Hematopoietic multipotent progenitor cell (in vitro differentiated cells): ENCODE measurements at places on chromosomes 5 and 9.

DNA sequence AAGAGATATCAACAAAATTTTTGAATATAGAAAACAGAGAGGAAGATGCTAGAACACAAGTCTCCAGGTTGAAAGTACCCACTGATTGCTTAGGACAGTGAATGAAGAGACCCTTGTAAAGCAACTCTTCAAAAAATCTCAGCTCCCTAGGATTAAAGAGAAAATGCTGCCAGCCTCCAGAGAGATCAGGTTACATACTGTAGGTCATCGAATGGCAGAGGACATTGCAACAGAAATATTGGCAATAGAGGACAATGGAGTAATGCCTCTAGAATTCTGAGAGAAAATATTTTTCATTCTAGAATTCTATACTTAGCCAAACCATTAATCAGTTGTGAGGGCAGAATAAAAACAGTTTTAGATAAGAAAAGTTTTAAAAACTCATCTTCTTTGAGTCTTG lies 43.1 kb upstream of the ELL2 start:
- no peak for DNase-seq

DNA sequence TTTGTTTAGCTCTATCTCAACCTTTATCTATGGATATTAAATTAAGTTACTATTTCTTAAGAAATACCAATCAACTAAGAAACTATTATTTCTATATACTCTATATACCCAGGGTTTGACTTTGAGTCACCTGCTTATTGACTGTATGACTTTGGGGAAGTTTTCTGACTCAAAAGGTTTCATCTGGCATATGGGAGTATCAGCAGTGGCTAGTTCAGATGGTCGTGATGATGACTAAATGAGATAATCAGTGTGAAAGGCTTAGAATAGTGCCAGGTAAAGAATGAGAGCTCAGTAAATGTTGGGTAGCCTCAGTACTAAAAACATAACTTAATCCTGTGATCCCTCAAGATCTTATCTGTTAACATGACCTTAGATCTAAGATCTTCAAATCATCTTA lies 179.7 kb upstream of the ISL1 start:
- no peak for DNase-seq

DNA sequence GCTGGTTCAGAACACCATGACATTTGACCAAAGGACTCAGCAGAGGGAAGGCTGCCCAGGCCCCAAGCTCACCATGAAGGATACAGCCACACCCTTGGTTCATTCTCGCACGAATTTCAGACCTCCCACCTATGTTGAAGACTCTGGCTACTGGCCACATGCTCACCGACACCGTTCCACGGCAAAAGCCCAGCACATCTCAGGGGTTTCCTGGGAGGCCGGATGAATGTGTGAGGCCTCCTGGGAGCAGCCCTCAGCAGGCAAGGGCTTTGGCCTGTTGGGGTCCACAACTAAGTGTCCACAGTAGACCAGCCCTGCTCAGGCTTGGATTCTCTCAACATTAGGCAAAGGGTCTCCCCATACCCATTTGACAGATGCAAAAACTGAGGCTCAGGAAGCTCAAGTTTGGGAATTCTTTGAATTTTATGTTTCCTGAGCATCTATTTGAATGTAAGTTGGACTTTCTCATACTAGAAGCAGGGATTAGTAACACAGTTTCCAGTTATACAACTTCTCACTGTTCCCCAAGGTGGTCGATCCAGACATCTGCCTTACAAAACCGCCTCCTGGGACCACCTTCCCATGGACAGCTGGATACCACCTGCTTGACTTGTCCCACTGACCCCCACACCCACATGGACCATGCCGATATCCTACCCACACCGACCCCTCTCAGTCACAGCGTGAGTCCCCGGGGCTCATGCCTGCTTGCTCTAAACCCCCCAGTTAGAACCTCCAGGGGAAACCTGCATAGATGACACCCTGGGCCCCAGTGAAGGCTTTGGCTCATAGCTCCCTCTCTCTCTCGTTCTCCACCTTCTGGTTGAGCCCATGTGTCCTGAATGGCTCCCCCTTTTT lies 27.9 kb downstream of the CCT5 start:
- no peak for DNase-seq

GRCh38 chr9:15966471-15966870 lies 413.6 kb downstream of the CCDC171 start:
- no peak for DNase-seq

DNA sequence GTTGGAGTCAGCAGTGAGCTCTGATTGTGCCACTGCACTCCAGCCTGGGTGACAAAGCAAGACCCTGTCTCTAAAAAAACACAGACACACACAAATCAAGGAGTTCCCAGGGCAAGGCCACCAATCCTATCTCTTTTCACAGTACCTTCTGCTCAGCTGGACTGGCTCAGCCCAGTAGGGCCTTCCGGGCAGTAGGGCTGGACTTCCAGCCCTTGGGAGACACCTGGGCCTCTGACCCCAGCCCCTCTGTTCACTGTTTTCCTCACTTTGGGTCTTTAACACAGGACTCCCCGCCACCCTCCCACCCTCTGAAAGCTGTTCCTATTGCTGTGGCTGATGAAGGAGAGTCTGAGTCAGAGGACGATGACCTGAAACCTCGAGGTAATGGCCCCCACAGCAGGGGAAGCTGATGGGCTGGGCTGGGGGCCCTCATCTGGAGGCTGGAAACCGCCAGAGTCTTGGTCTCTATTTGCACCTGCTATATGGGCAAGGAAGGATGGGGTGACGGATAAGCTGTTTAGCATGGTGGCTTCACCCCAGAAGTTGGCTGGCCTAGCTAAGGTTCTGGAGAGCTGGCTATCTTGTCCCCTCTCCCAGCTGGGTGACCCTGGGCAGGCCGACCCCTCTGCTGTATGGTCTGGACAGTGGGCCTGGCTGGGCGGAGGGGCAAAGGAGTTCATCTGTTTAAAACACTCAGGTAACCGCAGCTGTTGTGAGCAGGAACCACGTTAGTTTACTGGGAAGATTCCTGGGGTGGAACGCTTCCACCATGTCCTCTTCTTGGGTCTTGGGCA lies 25.6 kb downstream of the USP20 start:
- peak; percentile 80 for DNase-seq

GRCh38 chr9:124733964-124734740 lies 37.0 kb downstream of the NR6A1 start:
- no peak for DNase-seq

DNA sequence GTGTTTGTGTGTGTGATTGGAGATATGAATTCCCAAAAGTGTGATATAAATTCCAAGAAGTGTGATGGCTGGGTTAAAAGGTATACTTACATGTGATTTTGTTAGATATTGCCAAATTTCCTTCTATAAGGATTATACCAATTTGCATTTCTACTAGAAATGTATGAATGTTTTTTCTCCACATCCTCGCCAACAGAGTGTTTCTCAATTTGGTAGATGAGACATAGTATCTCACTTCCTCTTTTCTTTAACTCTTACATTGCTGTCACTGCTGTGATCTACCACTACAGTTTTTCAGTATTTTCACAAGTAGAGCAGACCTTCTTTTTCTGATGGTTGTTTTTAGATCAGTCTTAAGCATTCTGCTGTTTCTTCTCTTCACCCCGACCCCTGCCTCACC lies 111.3 kb downstream of the FER start:
- DNase-seq: peak; percentile 50

DNA sequence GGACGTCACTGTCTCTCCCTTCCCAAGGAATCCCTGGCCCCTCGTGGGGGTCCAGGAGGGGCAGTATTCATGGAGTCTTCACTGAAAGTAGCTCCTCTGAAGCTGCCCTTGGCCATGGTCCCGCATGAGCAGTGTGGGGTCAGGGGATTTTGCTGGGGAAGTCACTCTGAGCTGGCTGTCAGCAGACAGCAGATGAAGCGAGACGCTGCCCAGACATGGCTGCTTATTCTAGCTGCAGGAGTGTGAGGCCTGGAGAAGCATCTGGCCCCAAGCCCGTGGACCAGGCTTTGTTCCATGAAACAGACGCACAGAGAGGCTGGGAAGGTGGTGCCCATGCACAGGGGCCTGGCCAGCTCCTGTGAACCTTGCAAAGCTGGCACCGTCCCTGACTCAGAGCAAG lies 21.5 kb upstream of the ASS1 start:
- DNase-seq: no peak

- no peak for DNase-seq
These were observed 85.8 kb downstream of the RIC1 start for GRCh38 chr9:5714501-5715401.

DNA sequence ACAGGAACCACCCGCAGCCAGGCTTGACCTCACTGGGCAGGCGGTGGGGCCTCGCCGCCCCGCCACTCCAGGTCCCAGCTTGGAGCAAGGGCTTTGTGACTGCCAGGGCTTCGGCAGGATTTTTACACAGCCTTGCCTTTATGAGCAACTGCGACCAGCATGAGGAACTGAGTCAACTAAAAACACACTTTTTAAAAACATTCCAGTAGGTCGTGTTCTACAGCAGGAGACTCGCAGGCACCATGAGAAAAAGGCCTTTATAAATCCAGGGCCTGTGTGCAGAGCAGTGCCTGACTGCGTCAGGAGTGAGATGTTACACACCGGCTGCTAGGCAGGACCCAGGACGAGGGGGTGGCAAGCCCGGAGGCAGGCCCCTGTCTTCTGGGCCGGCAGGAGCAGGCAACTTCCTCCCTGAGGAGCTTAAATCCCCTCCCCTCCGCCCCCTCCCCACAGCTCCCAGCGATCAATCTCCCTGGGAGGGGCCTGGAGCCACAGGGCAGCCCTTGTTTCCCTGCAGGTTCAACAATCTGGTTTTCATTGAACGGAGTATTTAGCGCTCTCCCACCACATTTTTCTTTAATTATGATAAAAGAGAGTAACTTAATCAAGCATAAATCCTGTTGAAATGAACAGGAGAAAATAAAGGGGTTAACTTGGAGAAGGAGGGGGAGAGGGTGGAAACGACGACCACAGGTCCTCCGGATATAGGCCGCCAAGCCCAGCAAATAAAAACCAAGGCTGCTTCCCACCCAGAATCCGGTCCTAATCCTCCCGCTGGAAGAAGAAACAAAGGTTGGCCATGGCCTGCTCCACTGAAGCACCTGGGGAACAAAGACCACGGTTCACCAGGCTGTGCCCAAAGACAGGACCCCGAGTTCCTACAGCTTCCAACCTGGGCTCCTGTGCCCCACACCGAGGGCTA lies 92.5 kb downstream of the ROR2 start:
- DNase-seq: no peak

- no peak for DNase-seq
These were observed 17.1 kb downstream of the SLC6A3 start for GRCh38 chr5:1428107-1428506.

- DNase-seq: no peak
These were observed 195.6 kb downstream of the KIAA0825 start for GRCh38 chr5:94422812-94423211.

- DNase-seq: no peak
These were observed 169.0 kb downstream of the DOCK2 start for GRCh38 chr5:169805937-169806700.

DNA sequence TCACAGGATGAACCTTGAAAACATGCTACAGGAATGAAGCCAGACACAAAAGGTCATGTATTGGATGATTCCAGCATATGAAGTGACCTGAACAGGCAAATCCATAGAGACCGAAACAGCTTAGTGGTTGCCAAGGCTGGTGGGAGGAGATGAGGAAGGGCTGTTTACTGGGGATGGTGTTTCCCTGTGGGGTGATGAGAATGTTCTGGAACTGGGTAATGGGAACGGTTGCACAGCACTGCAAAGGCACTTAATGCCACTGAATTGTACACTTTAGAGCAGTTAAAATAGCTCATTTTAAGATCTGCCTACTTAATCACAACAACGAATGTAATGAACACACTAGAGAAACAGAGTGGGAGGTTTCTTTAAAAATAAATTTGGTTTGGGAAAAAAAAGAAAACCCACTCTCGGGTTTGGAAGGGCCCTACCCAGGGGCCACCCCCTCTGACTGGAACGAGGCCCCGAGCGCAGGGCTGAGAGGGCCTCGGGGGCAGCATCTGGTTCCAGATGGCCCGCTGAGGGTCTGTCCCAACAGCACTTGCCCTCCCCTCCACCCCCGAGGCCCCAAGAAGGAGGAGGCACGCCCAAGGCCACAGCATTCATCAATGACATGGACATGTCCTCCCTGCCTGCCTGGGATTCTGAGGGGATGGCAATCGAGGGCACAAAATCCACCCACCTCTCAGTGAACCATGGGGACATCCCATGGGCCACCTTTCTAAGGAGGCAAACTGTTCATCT lies 31.7 kb downstream of the SARDH start:
- DNase-seq: no peak

GRCh38 chr9:20838218-20838617 lies 154.2 kb downstream of the FOCAD start:
- DNase-seq: no peak

DNA sequence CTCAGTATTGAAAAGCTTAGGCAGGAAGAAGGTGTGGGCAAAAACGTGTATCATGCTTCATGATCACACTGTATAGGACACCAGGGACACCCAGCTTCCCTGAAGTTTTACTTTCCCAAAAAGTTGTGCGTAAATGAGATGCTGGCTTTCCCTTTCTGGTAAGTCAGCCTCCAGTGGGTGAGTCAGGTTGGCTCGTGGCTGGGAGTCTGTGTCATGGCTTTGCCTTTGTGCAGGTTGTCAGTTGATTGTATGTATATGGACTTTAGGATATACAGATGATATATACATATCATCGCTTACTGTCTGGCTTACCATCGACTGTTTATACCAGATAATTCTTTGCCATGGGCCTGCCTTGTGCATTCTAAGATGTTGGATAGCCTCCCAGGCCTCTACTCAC lies 34.2 kb downstream of the ADRB2 start:
- no peak for DNase-seq

GRCh38 chr9:100598641-100599145 lies 20.8 kb downstream of the CAVIN4 start:
- peak; percentile 62 for DNase-seq

DNA sequence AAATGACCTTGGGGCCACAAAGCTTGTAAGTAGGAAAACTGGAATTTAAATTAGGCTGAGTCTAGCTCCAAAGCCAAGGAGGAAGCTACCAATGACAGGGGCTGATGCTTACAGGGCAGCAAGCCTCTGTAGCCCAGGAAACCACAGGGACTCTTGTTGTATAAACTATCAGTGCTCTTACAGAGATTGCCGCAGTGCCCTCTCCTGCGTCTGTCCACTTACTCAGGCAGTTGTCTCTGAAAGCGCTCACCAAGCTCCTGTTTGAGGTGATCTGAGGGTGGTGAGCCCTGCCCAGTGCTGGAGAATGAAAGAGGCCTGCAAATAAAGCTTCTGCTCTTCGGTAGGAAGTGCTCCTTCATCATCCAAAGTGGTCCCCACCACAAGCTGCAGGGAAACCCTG lies 498.8 kb downstream of the ARHGEF28 start:
- DNase-seq: no peak

DNA sequence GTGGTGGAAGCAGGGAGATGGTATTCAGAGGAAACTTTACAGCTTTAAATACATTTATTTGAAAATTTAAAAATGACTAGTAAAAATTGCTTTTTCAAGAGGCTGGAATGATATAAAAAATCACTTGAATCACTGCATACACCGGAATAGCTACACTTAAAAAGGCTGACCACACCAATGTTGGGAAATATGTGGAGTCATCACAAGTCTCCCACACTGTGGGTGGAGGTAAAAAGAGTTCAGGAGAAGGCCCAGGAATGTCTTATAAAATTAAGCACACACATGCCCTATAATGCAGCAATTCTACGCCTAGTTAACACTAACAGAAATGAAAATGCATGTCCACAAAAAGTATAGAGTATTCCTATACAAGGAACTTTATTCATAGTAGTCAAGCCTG lies 198.1 kb downstream of the ROR2 start:
- DNase-seq: no peak
